Right ventricle myocardium inferior (tissue), 1 donor: ENCODE measurements at places on chromosomes 5 and 9. TPM values are rescaled to one million over a fixed set of nuclear protein-coding genes. Genes with fewer than 3 reads are reported as not detected.

The ALDH7A1 gene
- 35.5 TPM for total RNA-seq

- no peak for DNase-seq
Measured at GRCh38 chr5:159645179-159645846, 271.0 kb upstream of the ADRA1B start.

The GFRA3 gene
- 1.4 TPM for total RNA-seq

- no peak for DNase-seq
Measured at GRCh38 chr5:146909255-146910068, 30.9 kb upstream of the PPP2R2B start.

DNA sequence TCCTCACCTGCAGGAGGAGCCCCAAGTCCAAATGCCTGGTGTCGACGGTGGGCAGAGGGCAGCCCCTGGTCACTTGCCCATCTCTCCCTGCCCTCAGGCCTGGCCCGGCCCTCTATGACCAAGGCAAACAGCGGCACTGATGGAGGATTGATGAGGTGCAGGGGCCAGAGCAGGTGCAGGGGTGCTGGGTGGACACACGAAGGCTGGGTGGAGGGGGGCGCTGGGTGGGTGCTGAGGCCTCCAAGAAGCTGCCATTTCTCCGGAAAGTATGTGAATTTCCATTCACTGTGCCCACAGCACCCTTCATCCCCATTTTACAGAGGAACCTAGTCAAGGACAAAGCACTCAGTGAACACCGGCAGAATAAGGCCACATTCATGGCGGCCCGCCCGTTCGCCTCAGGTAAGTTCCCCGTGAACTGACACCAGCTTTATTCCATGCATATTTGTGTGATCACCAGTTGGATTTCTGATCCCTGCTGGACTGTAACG, 143.8 kb upstream of the PPP1R26 start:
- no peak for DNase-seq

DNA sequence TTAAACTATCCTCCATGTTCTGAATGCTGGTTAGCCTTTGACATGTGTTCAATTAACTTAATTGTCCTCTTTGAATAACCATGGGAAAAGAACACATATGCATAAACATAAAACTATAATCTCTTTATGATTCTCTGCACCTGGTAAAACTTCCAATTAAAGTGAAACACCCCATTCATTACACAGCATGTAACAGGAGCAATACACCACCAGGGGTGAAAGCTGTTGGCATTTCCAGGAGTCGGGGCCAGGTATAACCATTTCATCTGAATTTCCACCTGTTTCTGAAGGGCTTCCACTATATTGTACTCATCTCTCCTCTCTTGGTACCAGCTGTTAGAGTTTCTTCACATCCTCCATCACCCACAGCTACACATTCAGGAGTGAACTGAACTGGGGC, 303.8 kb downstream of the EDIL3 start:
- DNase-seq = no peak
